Activated naive CD8-positive, alpha-beta T cell treated with anti-CD3 and anti-CD28 coated beads for 36 hours (primary cell): ENCODE measurements at places on chromosomes 4 and X.

- DNase-seq, result no peak
- H3K4me1 ChIP-seq, result no peaks in the 10 kb centered on the region
- no peaks in the 10 kb centered on the region for H3K27me3 ChIP-seq
- no peak overlapping the region for H3K4me3 ChIP-seq
- H3K27ac ChIP-seq, result no peak overlapping the region
These were observed 142.3 kb downstream of the PCDH18 start for GRCh38 chr4:137389911-137390520.

- H3K27ac ChIP-seq, result no peak overlapping the region
- peaks cover 17% of the 10 kb centered on the region for H3K36me3 ChIP-seq
- no peaks in the 10 kb centered on the region for H3K27me3 ChIP-seq
- H3K4me3 ChIP-seq, result no peak overlapping the region
These were observed 479.6 kb downstream of the BCOR start for GRCh38 chrX:39618178-39618577.

GRCh38 chr4:27318740-27319139, 458.1 kb downstream of the STIM2 start:
- no peaks in the 10 kb centered on the region for H3K4me1 ChIP-seq
- H3K36me3 ChIP-seq, result no peaks in the 10 kb centered on the region
- peak; percentile 6 for DNase-seq
- peaks cover 13% of the 10 kb centered on the region for H3K27me3 ChIP-seq
- no peak overlapping the region for H3K27ac ChIP-seq
- no peak overlapping the region for H3K4me3 ChIP-seq

DNA sequence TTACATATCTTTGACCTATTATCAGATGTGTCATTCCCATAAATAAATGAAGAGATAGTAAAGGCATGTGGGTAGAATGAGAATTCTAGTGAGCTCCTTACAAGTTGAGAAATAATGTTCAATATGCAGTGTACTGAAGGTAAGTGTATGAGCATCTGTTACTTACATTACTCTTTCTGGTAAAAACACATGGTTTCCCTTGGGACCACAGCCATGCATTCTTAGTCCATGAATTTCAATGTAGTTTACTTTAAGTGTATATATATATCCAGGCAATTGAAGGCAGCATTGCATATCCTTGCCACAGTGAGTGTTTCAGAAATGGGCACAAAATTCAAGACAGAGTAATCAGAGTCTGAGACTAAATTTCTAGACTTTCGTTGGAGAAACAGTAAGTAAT, 277.2 kb downstream of the CXXC4 start:
- H3K4me3 ChIP-seq, result no peak overlapping the region
- H3K27ac ChIP-seq, result no peak overlapping the region
- no peak for DNase-seq
- H3K27me3 ChIP-seq, result no peaks in the 10 kb centered on the region

GRCh38 chr4:122539861-122540465, 80.9 kb downstream of the IL21 start:
- DNase-seq, result no peak
- H3K36me3 ChIP-seq, result peaks cover 9% of the 10 kb centered on the region
- H3K4me1 ChIP-seq, result peaks cover 62% of the 10 kb centered on the region
- peak overlapping the region; percentile 7 for H3K4me3 ChIP-seq
- H3K27ac ChIP-seq, result peak overlapping the region; percentile 89
- H3K27me3 ChIP-seq, result no peaks in the 10 kb centered on the region

GRCh38 chr4:182257503-182257902, 14.3 kb downstream of the TENM3 start:
- H3K27me3 ChIP-seq, result no peaks in the 10 kb centered on the region
- H3K4me3 ChIP-seq, result no peak overlapping the region
- no peaks in the 10 kb centered on the region for H3K36me3 ChIP-seq
- H3K4me1 ChIP-seq, result no peaks in the 10 kb centered on the region
- no peak for DNase-seq

DNA sequence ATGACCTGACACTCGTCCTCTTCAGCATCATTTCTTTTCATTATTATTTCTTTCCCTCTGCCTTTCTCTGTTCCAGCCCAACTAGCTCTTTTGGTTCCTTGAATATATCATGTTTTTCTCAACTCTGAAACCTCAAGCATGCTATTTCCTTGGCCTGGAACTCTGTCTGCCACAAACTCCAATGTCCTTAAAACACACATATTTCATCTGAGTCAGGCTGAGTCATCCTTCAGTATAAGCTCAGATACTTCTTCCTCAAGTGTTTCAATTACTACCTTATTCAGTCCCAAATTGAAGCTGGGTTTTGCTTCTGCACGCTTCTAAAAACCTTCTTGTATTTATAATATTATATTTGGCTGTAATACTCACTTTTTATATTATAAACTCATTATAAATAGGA, 424.2 kb downstream of the PDGFC start:
- no peaks in the 10 kb centered on the region for H3K27me3 ChIP-seq
- H3K36me3 ChIP-seq, result no peaks in the 10 kb centered on the region
- no peak overlapping the region for H3K4me3 ChIP-seq
- H3K27ac ChIP-seq, result no peak overlapping the region
- no peak for DNase-seq
- H3K4me1 ChIP-seq, result no peaks in the 10 kb centered on the region

GRCh38 chr4:140955641-140956040, 177.6 kb downstream of the RNF150 start:
- H3K36me3 ChIP-seq, result no peaks in the 10 kb centered on the region
- H3K27me3 ChIP-seq, result no peaks in the 10 kb centered on the region
- no peak overlapping the region for H3K27ac ChIP-seq
- H3K4me1 ChIP-seq, result no peaks in the 10 kb centered on the region
- DNase-seq, result no peak
- H3K4me3 ChIP-seq, result no peak overlapping the region

- peak overlapping the region; percentile 66 for H3K27ac ChIP-seq
- H3K4me3 ChIP-seq, result no peak overlapping the region
- DNase-seq, result peak; percentile 6
- peaks cover 42% of the 10 kb centered on the region for H3K4me1 ChIP-seq
- no peaks in the 10 kb centered on the region for H3K27me3 ChIP-seq
These were observed 64.9 kb downstream of the N4BP2 start for GRCh38 chr4:40121515-40121914.

GRCh38 chrX:104668550-104668949, 102.6 kb downstream of the IL1RAPL2 start:
- H3K27me3 ChIP-seq, result peaks cover 1% of the 10 kb centered on the region
- H3K4me3 ChIP-seq, result no peak overlapping the region
- H3K4me1 ChIP-seq, result no peaks in the 10 kb centered on the region
- no peak overlapping the region for H3K27ac ChIP-seq
- H3K36me3 ChIP-seq, result no peaks in the 10 kb centered on the region

DNA sequence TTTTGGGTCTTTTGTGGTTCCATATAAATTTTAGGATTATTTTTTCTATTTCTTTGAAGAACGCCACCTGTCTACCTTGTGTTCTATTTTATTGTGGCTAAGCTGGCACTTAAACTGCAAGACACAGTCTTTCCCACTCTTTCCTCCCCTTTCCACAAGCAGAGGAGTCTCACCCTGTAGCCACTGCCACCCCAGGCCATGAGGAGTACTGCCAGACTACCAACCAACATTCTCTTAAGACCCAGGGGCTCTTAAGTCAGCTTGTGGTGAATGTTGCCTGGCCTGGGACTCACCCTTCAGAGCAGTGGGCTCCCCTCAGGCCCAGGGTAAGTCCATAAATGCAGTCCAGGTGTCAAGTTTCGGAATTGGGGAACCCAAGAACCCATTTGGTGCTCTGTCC, 58.0 kb upstream of the FMR1 start:
- no peak for DNase-seq
- peaks cover 4% of the 10 kb centered on the region for H3K4me1 ChIP-seq
- no peaks in the 10 kb centered on the region for H3K36me3 ChIP-seq
- no peaks in the 10 kb centered on the region for H3K27me3 ChIP-seq
- no peak overlapping the region for H3K4me3 ChIP-seq

GRCh38 chr4:95105983-95106382, 348.2 kb downstream of the BMPR1B start:
- no peak for DNase-seq
- no peaks in the 10 kb centered on the region for H3K36me3 ChIP-seq
- no peaks in the 10 kb centered on the region for H3K27me3 ChIP-seq
- H3K4me1 ChIP-seq, result no peaks in the 10 kb centered on the region
- no peak overlapping the region for H3K27ac ChIP-seq
- H3K4me3 ChIP-seq, result no peak overlapping the region

- peaks cover 1% of the 10 kb centered on the region for H3K4me1 ChIP-seq
- H3K27me3 ChIP-seq, result no peaks in the 10 kb centered on the region
- no peak overlapping the region for H3K4me3 ChIP-seq
These were observed 44.1 kb downstream of the SLC39A8 start for GRCh38 chr4:102301167-102301566.

DNA sequence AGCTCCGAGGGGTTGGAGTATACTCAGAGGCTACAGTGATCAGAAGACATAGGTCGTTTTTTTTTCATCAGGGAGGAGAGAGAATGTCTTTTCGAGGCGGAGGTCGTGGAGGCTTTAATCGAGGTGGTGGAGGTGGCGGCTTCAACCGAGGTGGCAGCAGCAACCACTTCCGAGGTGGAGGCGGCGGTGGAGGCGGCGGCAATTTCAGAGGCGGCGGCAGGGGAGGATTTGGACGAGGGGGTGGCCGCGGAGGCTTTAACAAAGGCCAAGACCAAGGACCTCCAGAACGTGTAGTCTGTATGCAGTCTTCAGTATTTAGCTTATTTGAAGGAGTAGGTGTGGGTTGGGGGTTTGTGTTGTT, 500 bp downstream of the GAR1 start:
- H3K27ac ChIP-seq, result peak overlapping the region; percentile 98
- H3K36me3 ChIP-seq, result peaks cover 41% of the 10 kb centered on the region
- H3K4me1 ChIP-seq, result peaks cover 39% of the 10 kb centered on the region

DNA sequence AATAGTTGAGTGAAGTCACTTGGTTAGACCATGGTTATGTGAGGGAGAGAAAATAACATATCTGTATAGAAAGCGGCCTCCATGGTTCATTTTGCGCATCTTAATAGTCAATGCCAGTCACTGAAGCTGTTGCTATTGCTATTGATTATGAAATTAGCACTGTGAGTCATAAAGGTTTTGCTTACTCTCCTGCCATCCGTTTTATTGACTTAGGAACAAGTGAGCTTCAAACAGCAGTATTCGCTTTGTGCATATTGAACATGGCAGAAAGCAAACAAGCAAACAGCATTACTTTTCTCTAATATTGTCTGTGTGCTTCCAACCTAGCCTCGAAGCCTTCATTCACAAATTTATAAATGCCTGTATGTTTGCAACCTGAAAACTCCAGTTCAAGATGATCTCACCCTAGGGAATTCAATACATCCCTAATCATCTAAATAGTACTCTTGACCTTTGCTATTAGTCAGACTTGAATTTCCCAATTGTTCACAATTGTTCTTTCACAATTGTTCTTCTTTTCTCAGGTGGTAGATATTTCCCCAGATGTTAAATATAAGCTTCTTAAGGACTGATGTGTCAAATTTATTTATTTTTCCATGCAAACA, 55.9 kb upstream of the GABRA2 start:
- DNase-seq, result no peak
- H3K4me3 ChIP-seq, result no peak overlapping the region
- H3K36me3 ChIP-seq, result no peaks in the 10 kb centered on the region
- H3K27ac ChIP-seq, result no peak overlapping the region

DNA sequence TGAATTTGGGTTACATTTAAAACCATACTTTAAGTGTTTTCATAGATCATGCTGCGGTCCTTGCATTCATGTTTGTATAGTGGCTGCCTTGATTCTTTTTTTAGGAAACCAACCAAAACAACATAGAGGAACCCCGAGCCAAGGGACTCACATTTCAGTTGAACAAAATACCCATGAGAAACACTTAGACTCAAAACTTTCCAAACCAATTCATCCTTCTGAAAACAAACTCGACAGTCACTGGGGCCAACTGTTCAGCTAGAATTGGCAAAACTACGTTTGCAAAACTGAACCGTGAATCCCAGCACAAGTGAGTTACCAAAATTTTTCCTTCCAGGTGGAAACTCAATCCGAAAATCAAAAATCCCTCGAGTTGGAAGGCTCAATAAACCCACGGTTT, 1.4 kb downstream of the ADGRA3 start:
- H3K27me3 ChIP-seq, result peaks cover 34% of the 10 kb centered on the region
- H3K27ac ChIP-seq, result no peak overlapping the region
- no peak for DNase-seq
- H3K36me3 ChIP-seq, result peaks cover 9% of the 10 kb centered on the region

- no peak for DNase-seq
- H3K36me3 ChIP-seq, result no peaks in the 10 kb centered on the region
- no peaks in the 10 kb centered on the region for H3K27me3 ChIP-seq
- no peaks in the 10 kb centered on the region for H3K4me1 ChIP-seq
These were observed 105.2 kb downstream of the RBM47 start for GRCh38 chr4:40524366-40525041.

- no peak overlapping the region for H3K27ac ChIP-seq
- H3K36me3 ChIP-seq, result no peaks in the 10 kb centered on the region
- H3K4me1 ChIP-seq, result no peaks in the 10 kb centered on the region
- H3K27me3 ChIP-seq, result peaks cover 94% of the 10 kb centered on the region
- DNase-seq, result no peak
- no peak overlapping the region for H3K4me3 ChIP-seq
These were observed 8.1 kb downstream of the POU4F2 start for GRCh38 chr4:146646593-146647325.

DNA sequence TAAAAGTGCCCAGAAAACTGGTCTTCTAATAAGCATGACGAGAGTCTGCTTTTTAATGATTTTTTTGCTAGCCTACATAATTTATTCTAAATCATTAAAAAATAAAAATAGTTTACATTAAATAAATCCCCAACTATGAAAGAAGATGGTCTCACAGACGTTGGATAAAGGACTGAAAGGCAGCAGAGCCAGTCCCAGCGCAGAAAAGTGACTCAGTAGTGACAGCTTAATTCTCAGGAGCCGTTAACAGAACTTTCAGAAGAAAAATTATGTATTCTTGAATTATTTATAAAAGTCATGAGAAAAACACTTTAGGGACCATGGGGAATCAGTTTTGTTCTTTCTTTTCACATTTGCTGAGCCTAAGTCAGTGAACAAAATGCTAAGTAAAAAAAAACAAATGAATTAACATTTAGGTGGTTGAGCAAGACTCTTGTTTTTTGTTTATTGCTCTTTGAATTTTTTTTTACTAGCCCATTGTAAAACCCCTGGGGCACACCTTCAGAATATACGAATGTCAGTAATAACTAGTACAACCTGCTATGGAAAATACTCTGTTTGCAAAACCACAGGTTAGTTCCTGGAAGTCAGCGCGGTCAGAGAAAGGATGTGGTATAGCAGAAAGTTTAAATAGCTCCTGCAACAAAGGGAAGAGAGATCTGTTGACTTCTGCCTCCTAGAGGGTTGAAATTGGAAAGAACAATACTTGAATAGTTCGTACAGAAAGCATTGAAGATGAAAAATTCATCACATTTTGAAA, 50.4 kb upstream of the CCDC160 start:
- no peaks in the 10 kb centered on the region for H3K36me3 ChIP-seq
- peak; percentile 53 for DNase-seq
- H3K4me1 ChIP-seq, result peaks cover 13% of the 10 kb centered on the region
- H3K27me3 ChIP-seq, result peaks cover 4% of the 10 kb centered on the region

- H3K27me3 ChIP-seq, result peaks cover 54% of the 10 kb centered on the region
- H3K4me3 ChIP-seq, result no peak overlapping the region
- peaks cover 6% of the 10 kb centered on the region for H3K36me3 ChIP-seq
- no peak overlapping the region for H3K27ac ChIP-seq
- peaks cover 34% of the 10 kb centered on the region for H3K4me1 ChIP-seq
These were observed 68.6 kb upstream of the PPP3CA start for GRCh38 chr4:101415962-101416361.
